ENCODE measurements at places on chromosomes 2 and 18.
A peak's percentile ranks its signal among the peaks of the same experiment; 100 is the strongest.

GRCh38 chr18:212780-213179 lies 54.4 kb downstream of the USP14 start:
- no peak for DNase-seq

DNA sequence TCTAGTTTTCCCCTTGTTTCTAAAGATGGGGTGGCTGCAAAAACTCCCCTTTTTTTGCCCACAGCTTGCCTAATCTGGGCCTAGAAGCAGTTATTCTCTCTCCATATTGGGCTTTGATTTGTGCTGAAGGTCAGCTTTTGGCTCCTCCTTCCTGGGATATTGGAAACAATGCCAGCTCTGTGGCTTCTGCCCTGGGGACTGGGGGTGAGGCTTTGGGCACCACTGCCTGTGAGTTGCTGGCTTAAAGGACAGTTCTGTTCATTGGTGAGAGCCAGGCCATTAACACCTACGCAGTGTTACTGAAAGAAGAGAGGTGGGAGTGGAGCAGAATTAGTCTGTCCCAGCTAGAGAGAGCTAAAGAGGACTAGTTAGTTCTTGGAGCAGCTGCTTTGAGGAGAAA lies 4.3 kb downstream of the UBXN2A start:
- no peak for DNase-seq

GRCh38 chr2:5877360-5877759 lies 185.2 kb downstream of the SOX11 start:
- DNase-seq, result no peak

DNA sequence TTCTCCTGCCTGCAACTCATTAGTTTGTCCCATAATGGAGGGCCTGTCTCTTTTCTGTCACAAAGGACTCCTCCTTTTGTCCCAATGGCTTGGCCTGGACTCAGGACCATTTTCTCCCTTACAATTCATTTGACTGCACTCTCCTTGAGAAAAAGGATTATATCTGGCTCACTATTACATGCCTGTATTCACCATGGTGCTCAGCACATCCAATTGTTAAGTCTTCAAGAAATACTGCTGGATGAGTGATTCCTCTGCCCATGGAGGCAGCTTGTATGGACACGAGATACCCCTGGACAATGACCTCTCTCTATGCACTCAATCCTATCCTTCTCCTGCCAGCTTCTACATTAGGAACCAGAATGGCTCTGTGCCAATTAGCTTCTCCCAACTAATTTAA lies 47.0 kb downstream of the CHST9 start:
- no peak for DNase-seq

GRCh38 chr2:142992840-142993239 lies 115.4 kb downstream of the KYNU start:
- no peak for DNase-seq

GRCh38 chr18:50724751-50725151 lies 95.1 kb downstream of the MRO start:
- DNase-seq, result no peak

GRCh38 chr2:238861766-238862315 lies 14.0 kb downstream of the TWIST2 start:
- DNase-seq, result no peak

- DNase-seq, result peak; percentile 52
These were observed 8.6 kb upstream of the PLEKHM3 start for GRCh38 chr2:208033701-208034502.

GRCh38 chr2:58688813-58689212 lies 447.7 kb upstream of the FANCL start:
- DNase-seq, result no peak

GRCh38 chr2:69945441-69945840 lies 16.0 kb downstream of the ASPRV1 start:
- DNase-seq, result peak; percentile 43

DNA sequence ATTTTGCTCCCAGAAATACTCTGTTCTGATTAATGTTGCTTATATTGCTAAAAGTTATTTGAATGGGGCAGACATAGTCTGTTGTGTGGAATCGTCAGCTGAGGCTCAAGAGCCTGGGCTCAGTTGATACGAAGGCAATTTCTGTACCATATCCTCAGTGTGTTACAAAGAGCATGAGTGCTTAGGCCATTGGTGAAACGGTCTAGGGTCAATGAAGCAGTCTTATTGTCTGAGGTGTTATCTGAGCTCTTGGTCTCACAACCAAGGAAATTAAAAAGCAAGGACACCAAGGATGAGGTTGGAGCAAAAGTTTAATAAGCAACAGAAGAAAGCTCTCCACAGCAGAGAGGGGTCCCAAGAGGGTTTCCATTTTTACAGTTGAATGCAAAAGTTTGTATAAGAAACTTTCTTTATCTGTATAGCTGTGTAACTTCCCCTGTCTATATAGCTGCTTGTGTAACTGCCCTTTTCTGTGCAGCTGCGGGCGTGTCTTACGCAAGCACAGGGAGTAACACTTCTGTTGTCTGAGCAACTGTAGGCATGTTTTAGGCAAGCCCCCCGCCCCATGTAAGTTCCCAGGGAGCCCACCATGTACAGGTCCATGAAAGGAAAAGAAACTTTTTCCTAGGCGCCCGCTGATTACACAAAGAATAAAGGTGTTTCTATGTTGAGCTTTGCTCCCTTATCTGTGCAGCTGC lies 40.6 kb upstream of the DSC1 start:
- DNase-seq, result no peak

GRCh38 chr2:196504788-196505187 lies 134.7 kb upstream of the CCDC150 start:
- DNase-seq, result no peak

DNA sequence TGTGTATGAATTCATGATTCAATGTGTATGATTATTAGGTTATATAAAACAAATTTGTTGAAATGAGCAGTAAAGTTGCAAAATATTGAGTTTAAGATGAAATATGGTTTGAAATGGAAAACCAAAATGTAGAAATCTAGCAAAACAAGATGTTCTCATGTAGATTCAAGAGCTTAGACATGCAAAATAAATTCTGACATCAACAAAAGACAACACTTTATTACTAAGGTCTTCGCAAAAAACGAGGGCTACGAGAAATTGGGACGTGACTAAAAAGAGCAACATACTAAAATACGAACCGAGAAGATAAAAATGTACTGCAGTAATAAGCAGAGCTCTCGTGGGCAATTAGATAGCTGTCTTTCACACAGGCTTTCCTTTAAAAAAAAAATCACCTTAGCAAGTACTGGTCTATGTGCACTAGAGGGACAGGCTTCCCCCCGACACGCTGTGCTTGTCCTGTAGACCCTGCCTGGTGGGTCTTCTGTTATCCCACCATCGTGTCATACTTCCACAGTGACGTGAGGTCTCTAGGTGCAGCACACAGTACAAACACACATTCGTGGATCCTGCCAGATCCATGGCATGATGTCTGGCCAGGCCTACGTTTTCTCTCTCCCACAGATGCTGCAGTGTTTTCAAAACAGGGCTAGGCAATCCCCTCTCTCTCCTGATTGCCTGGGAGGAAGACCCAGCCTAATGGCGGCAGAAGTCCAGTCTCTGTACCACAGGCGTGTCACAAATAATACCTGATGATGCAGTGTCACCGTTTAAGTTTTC lies 240.8 kb downstream of the TCF4 start:
- no peak for DNase-seq

DNA sequence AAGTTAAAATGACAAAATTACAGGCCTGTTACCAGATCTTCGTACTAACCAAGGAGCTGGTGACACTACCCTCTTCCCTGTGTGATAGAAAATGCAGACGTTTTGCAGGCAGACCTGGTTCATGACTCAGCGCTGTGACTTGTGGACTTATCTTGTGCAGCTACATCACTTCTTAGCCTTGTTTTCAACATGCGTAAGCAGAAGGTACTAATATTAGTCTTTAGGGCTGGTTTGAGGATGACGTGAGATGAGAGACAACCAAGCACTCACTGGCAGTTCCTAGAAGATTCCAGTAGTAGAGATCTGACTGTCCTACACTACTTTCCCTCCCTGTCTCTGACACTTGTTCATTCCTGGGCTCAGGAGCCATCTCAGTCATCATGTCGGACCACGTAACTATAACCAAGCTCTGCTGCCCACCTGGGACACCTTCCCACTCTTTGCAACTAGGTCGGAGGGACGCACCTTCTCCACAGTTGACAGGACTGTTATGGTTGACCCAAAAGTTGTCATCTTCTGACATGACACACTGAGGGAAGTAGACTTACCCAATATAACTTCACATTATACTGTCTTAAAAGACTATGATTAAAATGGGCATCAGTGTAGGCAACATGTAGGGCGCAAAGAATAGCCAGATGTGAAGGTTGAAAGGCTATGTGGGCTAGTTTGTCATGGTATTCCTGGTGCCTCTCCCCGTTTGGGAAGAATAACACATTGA lies 64.8 kb downstream of the TNFRSF11A start:
- no peak for DNase-seq

GRCh38 chr18:79987566-79987965 lies 797 bp downstream of the TXNL4A start:
- no peak for DNase-seq

DNA sequence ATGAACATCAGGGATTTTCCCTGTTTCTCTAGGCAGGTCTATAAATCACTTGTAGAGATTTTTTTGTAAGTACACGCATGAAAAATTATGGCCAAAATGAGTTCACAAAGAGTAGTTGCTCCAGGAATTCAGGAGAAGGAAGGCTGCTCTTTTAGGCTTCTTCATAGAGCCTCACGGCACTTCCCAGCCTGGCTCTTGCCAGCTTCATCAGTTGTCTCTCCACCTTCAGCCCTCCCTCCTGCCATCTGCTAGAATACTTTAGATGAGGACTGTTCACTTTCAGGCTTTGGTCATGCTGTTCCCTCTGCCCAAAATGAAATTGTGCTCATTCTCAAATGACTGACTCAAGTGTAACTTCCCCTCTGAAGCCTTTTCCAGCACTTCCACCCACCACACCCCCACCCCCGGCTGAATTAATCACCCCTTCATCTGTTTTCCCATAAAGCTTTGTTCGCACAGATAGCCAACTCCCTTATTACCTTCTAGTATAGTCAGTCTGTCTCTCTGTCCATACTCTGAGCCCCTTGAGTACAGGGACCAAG lies 1.8 kb upstream of the ABCA12 start:
- DNase-seq, result no peak

- no peak for DNase-seq
These were observed 34.9 kb downstream of the EMX1 start for GRCh38 chr2:72952110-72952823.

DNA sequence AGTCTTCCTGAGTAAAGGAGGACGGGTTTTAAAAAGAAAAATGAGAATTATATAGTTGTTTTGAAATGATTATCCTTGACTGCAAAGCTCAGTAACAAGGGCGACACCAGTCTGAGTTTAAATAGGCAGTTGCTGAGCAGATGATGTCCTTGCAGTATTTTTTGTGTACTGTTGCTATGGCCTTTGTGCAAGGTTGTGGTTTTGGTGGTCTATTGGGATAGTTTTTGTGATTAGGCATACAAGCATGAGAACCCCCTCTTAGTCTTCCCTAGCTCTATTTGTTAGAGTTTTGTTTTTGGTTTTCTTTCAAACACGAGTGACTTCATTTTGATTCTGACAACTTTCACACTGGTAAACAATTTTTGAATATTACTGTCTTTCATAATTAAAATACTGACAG lies 64.1 kb downstream of the TAF4B start:
- DNase-seq, result no peak

DNA sequence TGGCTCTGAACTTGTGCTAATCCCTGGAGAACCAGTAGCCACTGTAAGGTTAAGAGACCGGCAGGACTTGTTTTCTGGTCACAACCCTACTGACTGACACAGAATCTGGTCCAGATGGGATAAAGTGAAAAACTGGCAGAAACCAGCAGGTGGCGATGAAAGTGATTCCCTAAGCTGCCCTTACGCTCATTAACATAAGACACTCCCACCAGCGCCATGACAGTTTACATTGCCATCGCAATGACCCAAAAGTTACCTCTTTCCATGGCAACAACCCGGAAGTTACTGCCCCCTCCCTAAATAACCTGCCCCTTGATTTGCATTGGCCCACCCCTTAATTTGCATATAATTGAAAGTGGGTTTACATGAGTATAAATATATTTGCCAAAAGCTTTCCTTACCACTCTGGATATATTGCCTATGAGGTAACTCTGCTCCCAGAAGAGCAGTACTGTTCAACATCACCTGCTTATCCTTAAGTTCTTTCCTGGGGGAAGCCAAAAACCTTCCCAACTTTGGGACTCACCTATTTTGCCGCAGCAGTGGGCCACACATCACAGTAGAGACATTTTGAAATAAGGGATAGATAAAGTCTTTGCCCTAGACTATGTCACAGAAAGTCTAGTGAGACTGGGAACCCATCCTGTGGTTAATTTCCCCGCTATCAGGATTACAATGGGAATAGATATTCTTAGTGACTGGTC lies 35.8 kb upstream of the AFF3 start:
- DNase-seq, result peak; percentile 27

GRCh38 chr18:10892786-10893185 lies 256.6 kb downstream of the PIEZO2 start:
- no peak for DNase-seq

- DNase-seq, result no peak
These were observed 30.6 kb upstream of the SH3RF3 start for GRCh38 chr2:109098251-109098920.

DNA sequence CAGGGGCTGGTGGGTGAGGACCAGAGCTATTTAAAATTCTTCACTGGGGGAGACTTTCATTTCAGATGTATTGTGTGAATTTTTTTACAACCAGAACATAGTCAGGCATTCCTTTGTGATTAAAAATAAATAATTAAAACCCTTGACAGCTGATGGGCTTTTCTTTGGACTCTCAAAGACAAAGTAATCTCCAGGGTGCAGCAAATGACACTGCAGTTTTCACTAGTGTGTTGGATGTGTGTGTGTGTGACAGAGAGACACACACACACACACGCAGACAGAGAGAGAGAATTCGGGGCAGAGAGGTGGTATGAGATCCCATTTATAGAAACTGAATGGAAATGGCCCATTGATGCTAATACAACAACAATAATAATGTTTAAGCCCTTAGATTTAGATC lies 10.3 kb upstream of the GALNT14 start:
- DNase-seq, result no peak

- no peak for DNase-seq
These were observed 142.4 kb downstream of the CAPN13 start for GRCh38 chr2:30664761-30665358.

DNA sequence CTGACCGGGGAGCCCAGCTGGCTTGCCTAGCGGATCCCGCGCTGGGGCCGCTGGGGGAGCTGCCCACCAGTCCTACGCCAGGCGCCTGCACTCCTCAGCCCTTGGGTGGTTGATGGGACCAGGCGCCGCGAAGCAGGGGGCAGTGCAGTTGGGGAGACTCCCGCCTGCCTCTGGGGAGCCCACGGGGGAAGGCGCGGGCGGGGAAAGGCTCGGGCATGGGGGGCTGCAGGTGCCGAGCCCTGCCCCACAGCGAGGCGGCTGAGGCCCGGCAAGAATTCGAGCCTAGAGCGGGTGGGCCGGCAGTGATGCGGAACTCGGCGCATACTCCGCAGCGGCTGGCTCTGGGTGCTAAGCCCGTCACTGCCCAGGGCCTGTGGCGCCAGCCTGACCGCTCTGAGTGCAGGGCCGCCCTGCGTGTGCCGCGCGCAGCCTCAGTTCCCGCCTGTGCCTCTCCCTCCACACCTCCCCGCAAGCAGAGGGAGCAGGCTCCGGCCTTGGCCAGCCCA lies 249.1 kb upstream of the TEKT4 start:
- DNase-seq, result no peak

- DNase-seq, result no peak
These were observed 76.1 kb upstream of the RAB27B start for GRCh38 chr18:54752185-54752584.
